ENCODE measurements at places on chromosomes 5 and 9. TPM values are rescaled to one million over a fixed set of nuclear protein-coding genes. Genes with fewer than 3 reads are reported as not detected.

DNA sequence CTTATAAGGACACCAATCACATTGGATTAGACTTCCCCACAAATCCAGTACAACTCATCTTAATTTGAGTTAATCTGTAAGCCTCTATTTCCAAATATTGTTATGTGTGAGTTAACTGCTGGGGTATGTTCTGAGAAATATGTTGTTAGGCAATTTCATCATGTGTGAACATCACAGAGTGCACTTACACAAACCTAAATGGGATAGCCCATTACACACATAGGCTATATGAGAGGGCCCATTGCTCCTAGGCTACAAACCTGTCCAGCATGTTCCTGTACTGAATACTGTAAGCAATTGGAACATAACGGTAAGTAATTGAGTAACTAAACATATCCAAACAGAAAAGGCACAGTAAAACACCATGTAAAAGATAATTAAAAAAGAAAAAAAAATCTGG, 19.1 kb upstream of the ARSI start:
- no peaks in the 10 kb centered on the region for H3K36me3 ChIP-seq
- H3K27ac ChIP-seq = no peak overlapping the region
- no peak for DNase-seq
- peaks cover 10% of the 10 kb centered on the region for H3K4me1 ChIP-seq
- H3K27me3 ChIP-seq = no peaks in the 10 kb centered on the region

- H3K36me3 ChIP-seq = no peaks in the 10 kb centered on the region
- H3K27ac ChIP-seq = no peak overlapping the region
Observed at GRCh38 chr9:100933656-100934055, 94.9 kb upstream of the PLPPR1 start.

- no peak overlapping the region for H3K27ac ChIP-seq
- no peaks in the 10 kb centered on the region for H3K4me1 ChIP-seq
- no peaks in the 10 kb centered on the region for H3K27me3 ChIP-seq
- no peak for DNase-seq
Observed at GRCh38 chr9:68577774-68578591, 37.3 kb upstream of the TMEM252 start.

The SEMA5A gene
- total RNA-seq = 43.2 TPM

- H3K4me1 ChIP-seq = peaks cover 68% of the 10 kb centered on the region
- DNase-seq = peak; percentile 89
- peak overlapping the region; percentile 90 for H3K4me3 ChIP-seq
- H3K27me3 ChIP-seq = no peaks in the 10 kb centered on the region
- peak overlapping the region; percentile 98 for H3K27ac ChIP-seq
- H3K36me3 ChIP-seq = peaks cover 34% of the 10 kb centered on the region
Observed at GRCh38 chr9:127785023-127785932, 556 bp upstream of the CDK9 start.

- peaks cover 13% of the 10 kb centered on the region for H3K4me1 ChIP-seq
- no peak overlapping the region for H3K4me3 ChIP-seq
- no peaks in the 10 kb centered on the region for H3K36me3 ChIP-seq
- H3K27ac ChIP-seq = peak overlapping the region; percentile 63
- peak; percentile 84 for DNase-seq
Observed at GRCh38 chr5:171596391-171596878, 177.0 kb downstream of the FGF18 start.

The SLC35D2 gene
- total RNA-seq = 13.9 TPM

- DNase-seq = no peak
- H3K4me3 ChIP-seq = no peak overlapping the region
- H3K4me1 ChIP-seq = no peaks in the 10 kb centered on the region
- no peaks in the 10 kb centered on the region for H3K27me3 ChIP-seq
Observed at GRCh38 chr5:89377767-89378455, 494.9 kb upstream of the MEF2C start.

DNA sequence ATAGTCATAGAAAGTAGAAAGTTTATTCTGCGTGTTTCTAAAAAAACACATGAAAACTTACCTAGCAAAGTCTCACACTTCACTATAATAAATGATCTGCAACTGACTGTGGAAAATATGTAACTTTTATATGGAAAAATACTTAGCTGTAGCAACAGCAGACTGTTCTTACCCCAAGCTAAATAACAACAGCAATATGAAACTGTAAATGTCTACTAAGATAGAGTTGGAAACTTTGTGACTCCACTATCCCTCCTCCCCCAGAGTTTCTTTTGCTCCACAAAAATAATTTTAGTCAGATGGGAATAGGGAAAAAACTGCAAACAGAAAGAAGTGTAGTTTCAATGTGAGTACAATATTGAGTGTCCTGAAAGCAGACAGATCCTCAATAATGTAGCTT, 21.0 kb downstream of the MLLT3 start:
- no peaks in the 10 kb centered on the region for H3K27me3 ChIP-seq
- no peaks in the 10 kb centered on the region for H3K36me3 ChIP-seq
- no peak for DNase-seq
- H3K4me1 ChIP-seq = peaks cover 53% of the 10 kb centered on the region

DNA sequence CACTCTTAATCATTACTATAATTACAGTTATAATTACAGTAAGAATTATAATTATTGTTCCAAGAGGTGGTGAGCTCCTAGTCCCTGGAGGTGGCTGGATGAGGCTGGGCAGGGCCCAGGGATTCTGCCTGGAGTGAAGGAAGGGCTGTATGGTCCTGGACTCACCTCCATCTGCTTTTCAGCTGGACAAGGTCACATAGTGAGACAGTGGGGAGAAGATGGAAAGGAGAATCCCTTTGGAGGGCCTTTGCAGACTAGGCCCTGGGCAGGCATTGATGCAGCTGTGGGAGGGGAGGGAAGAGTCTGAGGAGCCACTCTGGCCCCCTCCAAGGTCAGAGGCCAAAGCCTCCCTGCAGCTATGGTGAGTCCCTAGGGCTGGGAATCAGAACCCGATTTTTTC, 125.4 kb downstream of the RGS3 start:
- peaks cover 95% of the 10 kb centered on the region for H3K4me1 ChIP-seq
- peak overlapping the region; percentile 94 for H3K27ac ChIP-seq

GRCh38 chr5:132607095-132607494, 50.3 kb downstream of the RAD50 start:
- no peak overlapping the region for H3K27ac ChIP-seq
- no peaks in the 10 kb centered on the region for H3K4me1 ChIP-seq
- H3K4me3 ChIP-seq = no peak overlapping the region
- peaks cover 91% of the 10 kb centered on the region for H3K36me3 ChIP-seq
- H3K27me3 ChIP-seq = no peaks in the 10 kb centered on the region
- no peak for DNase-seq

The TJP2 gene
- 130 TPM for total RNA-seq

The NUTM2G gene
- total RNA-seq = not detected

DNA sequence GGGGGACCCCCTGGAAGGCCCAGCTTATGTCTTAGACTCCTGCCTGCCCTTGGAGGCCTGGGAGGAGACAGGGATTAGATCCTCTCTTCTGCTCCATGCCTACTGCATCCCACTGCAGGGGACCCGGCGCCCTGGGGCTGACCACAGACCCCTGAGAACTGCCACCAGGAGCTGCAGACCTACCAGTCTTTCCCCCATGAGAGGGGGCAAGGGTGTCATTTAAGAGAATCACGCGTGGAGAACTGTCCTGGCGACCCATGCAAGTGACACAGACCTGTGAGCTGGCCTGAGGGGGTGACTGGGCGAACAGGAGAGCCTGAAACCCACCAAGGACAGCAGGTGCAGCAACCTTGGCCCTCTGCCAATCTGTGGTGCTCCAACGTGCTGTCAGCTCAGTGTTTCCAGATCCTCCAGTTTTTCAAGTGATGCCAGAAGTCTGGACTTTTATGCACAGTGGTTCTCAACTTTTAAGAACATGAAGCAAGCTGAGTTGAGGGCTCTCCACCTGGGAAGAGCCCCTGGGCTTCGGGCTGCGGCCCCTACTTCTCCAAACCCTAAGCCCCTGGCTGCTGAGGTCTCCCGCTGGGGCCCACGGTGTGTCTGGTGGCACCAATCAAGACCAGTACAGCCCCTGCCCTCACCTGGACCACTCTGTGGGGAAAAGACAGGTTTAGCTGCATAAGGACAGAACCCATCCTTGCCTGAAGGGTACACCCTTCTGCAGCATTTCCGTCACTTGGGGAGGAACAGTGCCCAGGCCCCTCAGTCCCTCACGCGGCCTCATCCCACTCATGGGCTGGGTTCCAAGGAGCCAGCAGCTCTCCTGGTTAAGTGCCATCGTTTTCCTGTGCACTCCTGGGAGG, 18.2 kb downstream of the GFPT2 start:
- no peak overlapping the region for H3K4me3 ChIP-seq
- H3K4me1 ChIP-seq = peaks cover 4% of the 10 kb centered on the region
- no peak overlapping the region for H3K27ac ChIP-seq
- H3K27me3 ChIP-seq = peaks cover 57% of the 10 kb centered on the region

DNA sequence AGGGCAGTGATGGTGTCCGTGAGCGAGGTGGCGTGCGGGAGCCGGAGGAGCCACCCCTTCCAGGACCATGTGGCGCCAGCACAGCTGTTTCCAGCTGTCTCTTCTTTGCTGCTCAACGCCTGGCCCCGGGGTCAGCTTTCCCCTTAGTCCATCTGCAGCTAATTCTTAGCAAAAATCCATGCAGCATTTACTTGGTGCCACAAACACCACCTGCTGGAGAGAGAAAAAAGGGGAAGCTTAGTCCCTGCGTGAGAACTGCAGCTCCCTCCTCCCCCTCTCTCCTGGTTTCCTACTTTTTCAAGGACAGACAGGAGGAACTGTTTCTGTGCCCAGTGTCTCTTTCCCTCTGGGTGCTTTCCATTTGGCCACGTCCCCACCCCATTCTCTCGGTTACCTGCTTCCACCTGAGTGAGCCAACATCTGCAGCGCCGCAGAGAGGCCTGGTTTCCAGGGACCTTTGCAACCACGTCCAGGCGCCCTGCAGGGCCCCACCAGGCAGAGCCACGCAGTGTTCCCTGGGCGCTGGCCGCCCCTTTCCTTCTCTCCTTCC, 3.4 kb downstream of the SLC6A19 start:
- H3K27ac ChIP-seq = no peak overlapping the region
- peaks cover 98% of the 10 kb centered on the region for H3K27me3 ChIP-seq
- H3K36me3 ChIP-seq = no peaks in the 10 kb centered on the region
- no peak overlapping the region for H3K4me3 ChIP-seq

- H3K36me3 ChIP-seq = peaks cover 13% of the 10 kb centered on the region
- no peak overlapping the region for H3K4me3 ChIP-seq
- DNase-seq = no peak
- H3K27me3 ChIP-seq = no peaks in the 10 kb centered on the region
Observed at GRCh38 chr5:102991802-102992201, 128.1 kb downstream of the GIN1 start.

GRCh38 chr5:138029501-138029900, 3.4 kb downstream of the FAM13B start:
- H3K4me1 ChIP-seq = peaks cover 87% of the 10 kb centered on the region
- H3K4me3 ChIP-seq = no peak overlapping the region
- H3K27me3 ChIP-seq = no peaks in the 10 kb centered on the region

- no peak overlapping the region for H3K27ac ChIP-seq
- DNase-seq = no peak
- H3K27me3 ChIP-seq = no peaks in the 10 kb centered on the region
- peaks cover 95% of the 10 kb centered on the region for H3K36me3 ChIP-seq
- H3K4me1 ChIP-seq = peaks cover 18% of the 10 kb centered on the region
Observed at GRCh38 chr9:133050142-133050541, 11.6 kb upstream of the CEL start.

The FBXO10 gene
- total RNA-seq = 6.7 TPM

The TRPM6 gene
- total RNA-seq = 0.30 TPM

The FAM221B gene
- not detected for total RNA-seq

DNA sequence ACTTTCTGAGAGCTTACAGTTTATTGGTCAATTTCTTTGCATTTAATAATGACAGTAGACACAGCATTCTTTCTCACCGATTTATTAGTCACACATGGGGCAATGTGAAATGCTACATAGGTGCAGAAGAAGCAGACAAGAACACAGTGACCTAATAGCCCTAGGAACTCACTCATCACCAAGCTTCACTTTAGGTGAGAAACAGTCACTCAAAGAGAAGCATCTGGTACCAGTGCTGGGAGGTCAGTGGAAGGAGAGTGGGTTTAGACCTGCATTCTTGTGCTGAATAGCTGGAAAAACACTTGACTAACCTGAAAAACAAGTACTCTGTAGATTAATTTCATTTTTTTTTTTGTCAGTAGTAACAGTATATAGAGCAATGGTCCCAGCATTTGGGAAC, 179.6 kb downstream of the GRIA1 start:
- H3K27me3 ChIP-seq = no peaks in the 10 kb centered on the region
- peaks cover 19% of the 10 kb centered on the region for H3K4me1 ChIP-seq
- no peak overlapping the region for H3K27ac ChIP-seq
- no peaks in the 10 kb centered on the region for H3K36me3 ChIP-seq
- H3K4me3 ChIP-seq = no peak overlapping the region

GRCh38 chr5:113606298-113607134, 93.0 kb downstream of the YTHDC2 start:
- no peaks in the 10 kb centered on the region for H3K4me1 ChIP-seq
- peak overlapping the region; percentile 24 for H3K4me3 ChIP-seq
- DNase-seq = no peak
- H3K27ac ChIP-seq = no peak overlapping the region
- no peaks in the 10 kb centered on the region for H3K36me3 ChIP-seq
- H3K27me3 ChIP-seq = no peaks in the 10 kb centered on the region

DNA sequence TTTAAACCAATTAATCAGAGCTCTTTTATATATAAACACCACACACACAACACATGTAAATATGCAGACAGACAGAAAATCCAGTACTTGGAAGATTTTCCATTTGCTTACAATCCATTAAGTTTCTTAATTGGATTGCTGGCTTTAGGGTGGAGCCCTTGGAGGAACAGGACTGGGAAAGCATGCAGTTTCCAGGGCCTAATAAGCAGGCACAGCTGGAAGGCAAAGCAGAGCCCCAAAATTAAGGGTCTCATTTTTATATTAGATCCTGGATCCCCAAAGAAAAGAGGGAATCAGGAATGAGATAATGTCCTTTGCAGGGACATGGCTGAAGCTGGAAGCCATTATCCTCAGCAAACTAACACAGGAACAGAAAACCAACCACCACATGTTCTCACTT, 13.1 kb upstream of the SMC2 start:
- DNase-seq = no peak
- H3K4me1 ChIP-seq = no peaks in the 10 kb centered on the region
- H3K4me3 ChIP-seq = no peak overlapping the region
- H3K36me3 ChIP-seq = no peaks in the 10 kb centered on the region
- H3K27ac ChIP-seq = no peak overlapping the region

DNA sequence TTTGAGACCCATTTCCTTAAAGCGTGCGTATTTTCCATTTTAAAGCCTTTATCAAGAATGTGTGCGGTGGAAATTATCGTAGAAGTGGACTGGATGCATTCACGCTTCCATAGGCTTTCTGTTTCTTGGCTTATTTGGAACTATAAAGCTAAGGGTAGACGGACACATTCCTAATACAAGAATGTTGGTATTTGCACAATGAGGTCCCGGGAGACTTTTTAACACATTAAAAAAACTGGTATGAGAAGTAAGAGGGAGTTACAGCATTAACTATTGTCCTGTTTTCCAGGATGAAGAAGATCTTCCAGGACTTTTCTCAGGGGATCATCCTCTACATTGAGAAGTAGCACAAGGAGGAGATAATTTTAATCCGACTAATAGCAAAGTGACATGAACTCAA, 653.0 kb downstream of the MTRR start:
- no peak overlapping the region for H3K4me3 ChIP-seq
- no peaks in the 10 kb centered on the region for H3K4me1 ChIP-seq

Measured in left ventricle myocardium inferior (tissue), 1 donor.